SK-N-SH (cell line): ENCODE measurements at places on chromosomes 3 and 15. TPM values are rescaled to one million over a fixed set of nuclear protein-coding genes. Genes with fewer than 3 reads are reported as not detected.

Gene MUC13
- not detected in 2 replicates for polyA plus RNA-seq

Gene MASP1
- polyA plus RNA-seq, result not detected in 2 replicates

- no peak for DNase-seq
Observed at GRCh38 chr3:65894126-65894525, 144.6 kb downstream of the MAGI1 start.

- no peak for DNase-seq
Observed at GRCh38 chr15:66740802-66741201, 38.8 kb downstream of the SMAD6 start.

DNA sequence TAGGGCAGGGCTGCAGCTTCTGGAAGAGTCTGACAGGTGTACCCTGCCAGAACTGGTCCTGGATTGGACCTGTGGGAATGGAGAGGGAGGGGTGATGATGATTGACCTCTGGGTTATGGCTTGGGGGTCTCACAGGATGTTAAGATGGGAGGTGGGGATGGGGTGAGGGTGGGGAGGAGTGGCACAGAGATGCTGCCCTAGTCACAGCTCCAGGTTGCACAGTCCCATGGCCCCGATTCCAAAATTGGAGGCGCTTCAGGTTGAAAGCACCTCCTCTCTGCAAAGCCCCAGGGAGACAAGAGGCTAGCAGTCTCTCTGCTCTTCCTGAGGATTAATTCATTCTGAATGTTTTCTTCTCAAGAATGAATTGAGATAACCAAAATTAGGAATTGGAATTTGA lies 101.4 kb downstream of the FAM43A start:
- no peak for DNase-seq

DNA sequence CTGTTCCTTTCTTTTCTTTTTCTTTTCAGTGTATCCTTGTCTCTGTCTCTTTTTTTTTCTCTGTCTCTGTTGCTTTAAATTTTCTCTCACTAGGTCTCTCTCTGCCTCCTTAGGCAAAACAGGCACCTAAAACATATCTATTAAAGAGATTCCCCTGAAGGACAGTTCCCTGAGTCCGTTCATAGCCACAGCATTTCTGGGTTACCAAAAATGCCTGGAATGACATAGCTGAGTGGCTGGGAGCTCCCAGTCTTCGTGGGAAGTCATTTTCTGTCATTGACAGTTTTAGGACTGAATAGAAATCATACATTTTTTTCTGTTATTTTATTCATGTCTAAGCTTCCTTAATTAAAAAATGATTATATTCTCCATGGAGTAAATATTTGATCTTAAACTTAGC lies 323.8 kb upstream of the AZI2 start:
- no peak for DNase-seq

DNA sequence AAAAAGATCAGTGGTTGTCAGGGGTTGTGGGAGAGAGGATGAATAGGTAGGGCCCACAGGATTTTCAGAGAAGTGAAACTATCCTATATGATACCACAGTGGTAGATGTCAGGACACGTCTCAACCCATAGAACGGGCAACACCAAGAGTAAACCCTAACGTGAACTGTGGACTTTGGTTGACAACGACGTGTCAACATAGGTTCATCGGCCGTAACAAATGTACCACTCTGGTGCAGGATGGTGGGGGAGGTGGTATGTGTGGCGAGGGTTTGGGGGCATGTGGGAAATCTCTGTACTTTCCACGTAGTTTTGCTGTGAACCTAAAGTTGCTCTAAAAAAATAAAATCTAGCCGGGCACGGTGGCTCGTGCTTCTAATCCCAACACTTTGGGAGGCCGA lies 13.0 kb upstream of the PIGZ start:
- DNase-seq, result no peak

DNA sequence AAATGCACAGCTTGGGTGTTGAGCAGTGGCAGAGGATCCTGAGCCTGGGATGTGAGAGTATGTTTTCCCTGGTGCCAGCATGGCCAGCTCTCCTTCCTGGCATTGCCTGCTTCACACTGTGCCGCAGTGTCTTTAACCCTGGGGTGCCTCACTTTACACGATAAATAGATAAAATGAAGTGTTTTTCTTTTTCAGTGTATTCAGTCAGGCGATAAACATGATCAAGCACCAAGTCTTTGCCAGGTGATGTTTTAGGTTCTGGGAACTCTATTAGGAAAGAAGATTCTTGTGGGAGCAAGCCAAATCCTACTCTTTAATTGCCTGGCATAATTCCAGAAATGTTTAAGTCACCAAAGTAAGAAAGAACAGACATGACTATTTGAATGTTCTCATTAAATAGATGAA lies 14.0 kb downstream of the ABHD6 start:
- DNase-seq, result no peak

GRCh38 chr15:44317423-44318058 lies 29.0 kb downstream of the GOLM2 start:
- no peak for DNase-seq

DNA sequence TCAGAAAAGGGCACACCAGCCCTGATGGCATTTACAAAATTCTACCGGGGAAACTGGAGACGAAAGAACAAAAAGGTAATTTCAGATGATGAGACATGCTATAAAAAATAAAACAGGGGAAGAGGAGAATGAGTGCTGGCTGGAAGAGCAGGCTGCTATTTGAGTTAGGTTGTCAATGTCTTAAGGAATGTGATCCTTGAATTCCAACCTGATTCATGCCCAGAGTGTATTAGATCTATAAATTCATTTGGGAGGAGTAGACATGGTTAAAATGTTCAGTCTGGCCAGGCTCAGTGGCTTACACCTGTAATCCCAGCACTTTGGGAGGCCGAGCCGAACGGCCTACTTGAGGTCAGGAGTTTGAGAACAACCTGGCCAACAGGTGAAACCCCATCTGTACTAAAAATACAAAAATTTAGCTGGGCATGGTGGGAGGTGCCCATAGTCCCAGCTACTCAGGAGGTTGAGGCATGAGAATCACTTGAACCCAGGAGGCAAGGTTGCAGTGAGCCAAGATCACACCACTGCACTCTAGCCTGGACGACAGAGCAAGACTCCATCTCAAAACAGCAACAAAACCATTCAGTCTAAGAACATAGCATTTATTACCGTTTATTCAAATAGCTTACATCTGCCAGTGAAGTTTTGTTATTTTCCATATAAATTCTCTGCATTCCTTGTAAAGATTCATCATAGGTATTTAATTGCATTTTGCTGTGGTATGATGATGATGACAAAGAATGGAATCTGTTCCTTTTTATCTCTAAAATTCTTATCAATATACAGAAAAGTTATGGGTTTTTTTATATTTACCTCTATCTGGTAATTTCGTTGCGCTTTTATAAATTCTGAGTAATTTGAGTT lies 126.7 kb upstream of the NR2E3 start:
- no peak for DNase-seq

DNA sequence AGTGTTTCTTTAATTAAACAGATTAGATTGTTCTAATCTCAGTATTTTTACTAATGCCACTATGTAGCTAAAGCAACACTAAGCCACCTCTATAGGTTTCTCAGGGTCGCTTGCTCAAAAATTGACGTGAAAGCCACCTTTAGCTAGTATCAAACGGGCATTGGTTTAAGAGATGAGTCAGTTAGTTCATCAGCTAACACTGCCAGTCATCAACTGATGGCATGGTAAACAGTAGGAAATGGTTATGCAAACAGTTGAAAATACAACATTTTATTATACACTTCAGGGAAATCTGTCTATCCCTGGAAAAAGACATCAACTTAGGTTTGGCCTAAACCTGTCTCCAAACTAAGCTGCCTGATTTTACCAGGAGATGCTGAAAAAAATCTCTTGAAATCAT lies 582.3 kb upstream of the NAALADL2 start:
- DNase-seq, result no peak

- DNase-seq, result no peak
Observed at GRCh38 chr3:84891851-84892250, 66.9 kb upstream of the CADM2 start.
